ENCODE measurements at places on chromosomes 3 and 15.
A peak's percentile ranks its signal among the peaks of the same experiment; 100 is the strongest.

DNA sequence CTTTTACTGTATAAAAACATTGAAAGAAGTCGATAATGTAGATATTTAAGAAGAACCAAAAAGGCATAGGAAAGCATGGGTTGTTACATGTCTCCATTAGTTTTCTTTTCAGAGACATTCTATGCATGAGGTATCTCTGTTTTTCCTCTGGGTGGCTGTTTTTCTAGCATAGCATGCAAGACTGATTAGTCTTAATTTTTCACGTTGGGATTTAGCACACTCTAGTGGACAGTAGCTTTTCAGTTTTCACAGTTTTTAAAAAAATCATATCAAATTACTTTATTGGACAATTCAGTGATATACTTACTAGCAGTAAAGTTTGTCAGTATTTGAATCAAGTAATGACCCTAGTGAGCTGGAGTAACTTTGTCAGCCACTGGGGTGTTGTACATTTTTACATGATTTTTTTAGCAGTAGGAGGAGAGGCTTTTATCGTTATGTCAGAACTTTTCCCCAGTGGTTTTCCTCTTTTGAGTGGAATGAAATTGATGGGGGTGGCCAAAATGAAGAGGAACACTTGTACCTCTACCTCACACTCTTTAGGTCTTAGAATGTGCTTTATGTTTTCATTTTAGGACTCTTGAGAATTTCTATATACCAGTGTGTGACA lies 57.2 kb downstream of the SEC22A start:
- peak; percentile 69 for DNase-seq

DNA sequence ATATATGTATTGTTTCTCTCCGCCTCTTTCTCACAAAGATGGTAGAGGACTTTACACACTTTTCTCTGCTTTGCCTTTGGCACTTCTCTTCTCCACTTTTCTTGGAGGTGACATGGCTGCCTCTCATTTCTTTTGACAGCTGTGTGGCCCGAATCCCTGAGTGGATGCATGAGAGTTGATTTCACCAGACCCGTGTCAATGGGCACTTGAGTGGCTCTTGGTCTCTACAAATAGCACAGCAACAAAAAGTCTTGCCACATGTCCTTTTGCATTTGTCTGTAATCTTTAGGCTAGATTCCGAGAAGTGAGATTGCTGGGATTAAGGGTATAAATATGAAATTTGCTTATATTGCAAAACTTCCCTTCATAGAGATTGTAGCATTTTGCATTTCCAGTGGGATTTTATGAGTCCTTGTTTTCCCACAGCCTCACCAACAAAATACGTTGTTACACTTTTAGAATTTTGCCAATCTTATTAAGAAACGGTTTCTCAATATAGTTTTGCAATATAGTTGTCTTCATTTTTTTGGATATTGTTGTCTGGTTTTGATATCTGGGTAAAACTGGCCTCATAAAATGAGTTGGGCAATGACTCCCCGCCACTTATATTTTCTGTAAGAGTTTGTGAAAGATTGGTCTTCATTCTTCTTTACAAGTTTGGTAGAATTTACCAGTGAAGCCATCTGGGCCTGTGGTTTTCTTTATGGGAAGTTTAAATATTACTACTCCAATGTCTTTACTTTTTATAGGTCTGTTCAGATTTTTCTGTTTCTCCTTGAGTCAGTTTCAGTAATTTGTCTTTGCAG lies 5.2 kb upstream of the TRPM1 start:
- DNase-seq = no peak

DNA sequence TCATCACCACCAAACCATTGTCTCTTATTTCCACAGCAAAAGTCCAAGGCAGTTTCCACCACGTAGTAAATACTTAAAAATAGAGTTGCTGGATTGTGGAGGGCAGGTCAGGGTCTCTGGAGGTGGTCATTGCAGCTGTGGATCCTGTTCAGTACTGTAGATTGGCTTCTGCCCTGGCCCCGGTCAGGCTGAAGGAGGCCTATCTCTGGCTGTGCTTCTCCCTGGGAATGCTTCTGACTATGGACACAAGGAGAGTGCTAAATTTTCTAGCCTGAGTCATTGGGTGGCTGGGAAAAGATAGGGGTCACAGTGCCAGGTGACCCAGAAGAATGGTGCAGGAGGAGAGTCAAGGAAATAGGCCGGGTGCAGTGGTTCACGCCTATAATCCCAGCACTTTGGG lies 26.3 kb upstream of the GMPPB start:
- DNase-seq = peak; percentile 18

- no peak for DNase-seq
These were observed 21.8 kb downstream of the WDR53 start for GRCh38 chr3:196546537-196546936.

- DNase-seq = no peak
These were observed 374.6 kb upstream of the TBL1XR1 start for GRCh38 chr3:177571944-177572315.

- DNase-seq = no peak
These were observed 364.5 kb downstream of the LPP start for GRCh38 chr3:188518416-188518815.

GRCh38 chr3:145900056-145900829 lies 260.7 kb downstream of the PLOD2 start:
- no peak for DNase-seq

GRCh38 chr3:195595785-195596531 lies 12.2 kb upstream of the APOD start:
- DNase-seq = no peak
